ENCODE measurements at places on chromosomes 2 and 18.

- DNase-seq, result no peak
Observed at GRCh38 chr2:121167411-121167810, 117.6 kb downstream of the TFCP2L1 start.

DNA sequence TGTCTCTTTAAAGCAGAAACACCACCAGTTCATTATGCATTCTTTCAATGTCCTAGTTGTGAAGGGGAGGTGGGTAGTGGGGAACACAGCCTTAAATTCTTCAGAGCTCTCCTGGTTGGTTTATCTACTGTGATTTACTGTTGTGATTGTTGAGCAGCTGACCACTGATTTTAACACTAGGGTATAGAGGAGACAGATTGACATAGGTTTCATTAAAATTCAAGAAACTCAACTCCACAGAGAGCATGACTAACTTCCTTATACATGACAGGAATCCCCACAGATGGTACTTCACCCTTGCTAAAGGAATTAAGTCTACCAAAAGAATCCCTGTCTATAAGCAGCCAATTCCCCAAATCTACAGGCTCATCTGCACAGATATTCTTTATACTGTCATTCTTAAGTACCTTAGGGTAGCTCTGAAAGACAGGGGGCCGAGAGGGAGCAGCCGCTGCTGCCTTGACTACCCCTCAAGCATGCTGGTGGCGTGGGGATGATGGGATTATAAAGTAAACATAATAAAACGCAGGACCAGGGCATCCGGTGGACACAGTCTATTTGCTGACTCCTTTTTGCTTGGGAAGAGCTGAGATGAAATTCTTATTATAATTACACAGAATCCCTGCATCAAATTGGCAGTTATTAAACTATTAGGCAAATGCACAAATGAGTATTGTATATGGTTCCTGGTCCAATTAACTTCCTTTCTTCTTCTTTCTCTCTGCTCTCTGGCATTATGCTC is 1377.6 kb upstream of the PIK3C3 start:
- no peak for DNase-seq

- DNase-seq, result no peak
Observed at GRCh38 chr18:31700990-31701389, 16.6 kb upstream of the B4GALT6 start.

GRCh38 chr2:207427986-207428385 is 101.8 kb upstream of the CREB1 start:
- no peak for DNase-seq

DNA sequence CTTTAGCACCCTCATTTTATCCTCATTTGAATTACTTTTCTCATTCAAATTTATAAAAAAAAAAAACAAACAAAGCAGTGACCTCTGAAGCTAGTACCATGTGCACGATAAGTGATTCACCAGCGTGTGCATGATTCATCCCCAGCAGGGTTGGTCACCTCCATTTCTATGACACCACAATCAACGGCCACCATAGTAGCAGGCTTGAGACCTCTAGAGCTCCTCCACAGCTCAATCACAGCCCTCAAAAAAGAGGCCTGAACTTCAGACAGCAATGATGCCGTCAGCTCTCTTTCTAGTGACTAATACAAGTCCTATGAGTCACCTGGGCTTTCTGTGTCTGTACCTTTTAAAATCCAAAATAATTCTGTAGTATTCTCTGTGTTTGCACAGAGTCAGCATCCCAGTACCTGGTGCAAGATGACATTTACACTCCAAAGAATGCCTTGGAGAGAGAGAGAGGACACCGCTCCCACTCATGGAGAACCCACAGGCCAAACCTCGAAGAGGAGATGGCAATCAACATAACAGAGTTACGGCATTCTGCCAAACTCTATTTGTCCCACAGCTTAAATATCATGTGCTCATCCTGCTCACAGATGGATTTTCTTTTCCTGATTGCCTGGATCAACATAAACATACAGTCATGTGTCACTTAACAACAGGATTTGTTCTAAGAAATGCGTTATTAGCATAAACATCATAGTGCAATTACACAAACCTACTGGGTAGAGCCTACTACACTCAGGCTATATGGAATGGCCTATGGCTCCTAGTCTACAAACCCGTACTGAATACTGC is 58.7 kb downstream of the L3MBTL4 start:
- no peak for DNase-seq

- peak; percentile 8 for DNase-seq
Observed at GRCh38 chr2:109214651-109215371, 85.8 kb downstream of the SH3RF3 start.

DNA sequence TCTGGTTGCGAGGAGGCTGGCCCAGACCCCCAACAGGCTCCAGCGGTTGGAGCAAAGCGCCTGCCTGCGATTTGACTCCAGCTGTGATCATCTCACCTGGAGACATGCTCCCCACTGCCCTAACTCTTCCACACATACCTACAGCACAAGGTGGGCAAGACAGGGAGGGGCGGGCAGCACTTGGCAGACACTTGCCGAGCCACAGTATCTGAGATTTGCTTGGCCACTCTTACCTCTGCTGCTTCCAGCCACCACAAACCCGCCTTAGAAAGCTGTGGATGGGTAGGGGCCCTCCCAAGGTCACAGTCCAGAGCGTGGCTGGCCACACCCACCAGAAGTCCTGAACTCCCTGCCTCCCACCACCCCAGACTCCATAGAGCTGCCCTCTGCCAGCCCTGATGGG is 8.2 kb downstream of the CYP26B1 start:
- no peak for DNase-seq

DNA sequence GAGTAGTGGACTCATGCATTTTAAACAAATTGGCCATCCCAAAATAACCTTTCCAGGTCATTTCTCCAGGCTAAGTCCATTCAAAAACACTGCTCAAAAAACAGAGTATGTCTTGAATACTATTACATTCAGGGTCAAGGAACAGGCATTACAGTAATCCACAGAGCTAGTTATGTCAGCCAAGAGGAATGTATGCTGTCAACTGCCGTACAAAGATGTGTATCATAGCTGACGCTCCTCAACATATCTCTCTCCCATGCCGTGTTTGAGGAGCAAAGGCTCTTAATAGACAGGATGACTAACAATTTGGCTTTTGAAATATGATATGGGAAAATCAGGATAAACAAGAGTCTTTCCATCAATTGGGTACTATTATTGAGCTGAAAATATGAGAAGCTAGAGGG is 68.8 kb upstream of the KCTD1 start:
- DNase-seq, result no peak

DNA sequence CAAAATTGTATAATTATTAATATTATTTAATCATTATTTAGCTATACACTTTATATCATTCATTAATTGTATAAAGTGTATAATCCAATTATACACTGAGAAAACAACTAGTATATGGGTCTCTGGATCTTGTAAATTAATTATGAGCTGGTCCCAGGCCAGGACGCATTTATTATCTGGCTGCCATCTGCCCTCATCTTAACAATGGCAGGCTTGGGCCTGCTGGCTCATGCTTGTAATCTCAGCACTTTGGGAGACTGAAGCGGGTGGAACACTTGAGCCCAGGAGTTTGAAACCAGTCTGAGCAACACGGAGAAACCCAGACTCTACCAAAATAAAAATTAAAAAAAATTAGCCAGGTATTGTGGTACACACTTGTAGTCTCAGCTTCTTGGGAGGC is 502.2 kb upstream of the NRXN1 start:
- DNase-seq, result no peak

Measured in stimulated activated CD8-positive, alpha-beta memory T cell treated with anti-CD3 and anti-CD28 coated beads, Interleukin-2, amount 100 ng/mL, for 48 hours (primary cell).